ENCODE measurements at places on chromosomes 2 and 18. TPM values are rescaled to one million over a fixed set of nuclear protein-coding genes. Genes with fewer than 3 reads are reported as not detected.

The C2orf76 gene
- total RNA-seq, result 12.9 TPM

The DCC gene
- not detected for total RNA-seq

The OSR1 gene
- 6.6 TPM for total RNA-seq

The ACMSD gene
- not detected for total RNA-seq

The CFC1 gene
- total RNA-seq, result not detected

The GPR45 gene
- total RNA-seq, result not detected

The PRSS56 gene
- 0.21 TPM for total RNA-seq

The ANKRD30BL gene
- not detected for total RNA-seq

The EN1 gene
- total RNA-seq, result 0.70 TPM

The DTNA gene
- not detected for total RNA-seq

The LCT gene
- total RNA-seq, result 0.05 TPM

The L3MBTL4 gene
- not detected for total RNA-seq

The SCTR gene
- not detected for total RNA-seq

The ACKR3 gene
- 15.4 TPM for total RNA-seq

The ERFE gene
- total RNA-seq, result 9.1 TPM

The CCDC74A gene
- 17.0 TPM for total RNA-seq

The DNAH6 gene
- 0.05 TPM for total RNA-seq

The GKN1 gene
- total RNA-seq, result 0.56 TPM

The ECEL1 gene
- total RNA-seq, result 0.19 TPM

The LYG2 gene
- not detected for total RNA-seq

The CLEC4F gene
- total RNA-seq, result not detected

The MYOM1 gene
- total RNA-seq, result 0.30 TPM

The ICA1L gene
- total RNA-seq, result 1.8 TPM

The GRHL1 gene
- 1.3 TPM for total RNA-seq

The FHOD3 gene
- total RNA-seq, result 2.4 TPM

The KCNF1 gene
- 47.2 TPM for total RNA-seq

The CD8B2 gene
- not detected for total RNA-seq

The CFAP210 gene
- 0.27 TPM for total RNA-seq

The KCNE4 gene
- 0.50 TPM for total RNA-seq

The CDH2 gene
- total RNA-seq, result 43.1 TPM

The SERPINB2 gene
- total RNA-seq, result not detected

The PLEKHB2 gene
- 80.6 TPM for total RNA-seq

The LRATD1 gene
- not detected for total RNA-seq

The MAPK4 gene
- 0.20 TPM for total RNA-seq

The UGT1A4 gene
- total RNA-seq, result 0.12 TPM

The AGXT gene
- total RNA-seq, result not detected

The TCF7L1 gene
- 10.4 TPM for total RNA-seq

The C2orf66 gene
- total RNA-seq, result 0.14 TPM

The ZNF236 gene
- total RNA-seq, result 2.0 TPM

The PDE11A gene
- total RNA-seq, result 0.38 TPM

The CYP27C1 gene
- 4.7 TPM for total RNA-seq

The CPO gene
- not detected for total RNA-seq

The CASP8 gene
- 35.7 TPM for total RNA-seq

The CAD gene
- total RNA-seq, result 55.7 TPM
